RCC 7860 (cell line): ENCODE measurements at places on chromosomes 2 and 18.

- DNase-seq = peak; percentile 85
Observed at GRCh38 chr2:159497256-159497655, 119.1 kb downstream of the BAZ2B start.

- DNase-seq = no peak
Observed at GRCh38 chr18:32355896-32356295, 114.8 kb downstream of the GAREM1 start.

GRCh38 chr2:200377355-200378336 lies 71.2 kb downstream of the SPATS2L start:
- DNase-seq = peak; percentile 47

DNA sequence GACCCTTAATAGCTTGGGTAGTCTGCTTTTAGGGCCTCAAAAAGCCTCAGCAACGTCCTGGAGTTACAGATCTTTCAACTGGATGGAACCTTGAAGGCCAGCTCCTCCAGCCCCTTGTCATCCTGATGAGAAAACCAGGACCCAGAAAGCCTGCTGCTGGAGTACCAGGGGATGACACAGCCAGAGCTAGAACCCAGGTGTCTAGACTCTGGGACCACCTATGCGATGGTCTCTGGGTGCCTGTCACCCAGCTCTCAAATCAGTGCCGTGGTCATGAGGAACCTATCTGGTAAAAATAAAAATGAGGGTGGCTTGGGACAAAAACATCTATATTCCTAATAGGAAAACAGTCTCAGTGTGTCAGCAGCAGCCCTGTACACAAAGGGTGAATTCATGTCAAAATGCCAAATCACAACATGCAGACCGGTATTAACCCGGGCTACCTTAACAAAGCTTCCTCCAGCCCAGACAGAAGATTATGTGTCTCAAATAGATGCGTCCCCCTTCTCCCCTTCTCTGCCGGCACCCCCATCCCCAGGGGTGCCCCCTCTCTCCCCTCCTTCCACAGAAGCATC lies 28.5 kb downstream of the SMAD7 start:
- DNase-seq = no peak

DNA sequence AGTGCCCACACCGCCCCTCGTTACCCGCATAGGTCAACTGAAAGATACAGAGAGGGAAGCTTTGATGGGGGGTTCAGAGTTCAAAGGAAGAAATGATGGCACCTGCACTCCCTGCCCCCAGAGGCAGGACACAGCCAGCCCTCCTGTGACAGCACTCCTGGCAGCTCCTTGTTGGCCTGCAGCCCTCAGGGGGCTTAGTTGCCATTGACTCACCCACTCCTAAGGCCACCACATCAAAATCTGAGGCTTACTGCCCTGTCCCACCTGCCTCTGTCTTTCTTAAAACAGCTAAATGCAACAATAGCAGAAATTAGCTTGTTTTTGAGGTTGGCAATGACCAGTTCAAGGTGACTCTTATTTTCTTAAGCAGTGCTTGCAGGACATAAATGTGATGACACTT lies 31.6 kb upstream of the SLC35F6 start:
- DNase-seq = no peak

- DNase-seq = no peak
Observed at GRCh38 chr18:62715436-62715758, at the start of gene PHLPP1. TSS of gene PHLPP1 (plus strand) at chr18:62715541. CDS start at chr18:62715684, 143 bp downstream.

GRCh38 chr2:184598316-184599053 lies at the start of gene ZNF804A:
TSS of gene ZNF804A (plus strand) at chr2:184598529. CDS start at chr2:184598960, 431 bp downstream.
- peak; percentile 38 for DNase-seq

DNA sequence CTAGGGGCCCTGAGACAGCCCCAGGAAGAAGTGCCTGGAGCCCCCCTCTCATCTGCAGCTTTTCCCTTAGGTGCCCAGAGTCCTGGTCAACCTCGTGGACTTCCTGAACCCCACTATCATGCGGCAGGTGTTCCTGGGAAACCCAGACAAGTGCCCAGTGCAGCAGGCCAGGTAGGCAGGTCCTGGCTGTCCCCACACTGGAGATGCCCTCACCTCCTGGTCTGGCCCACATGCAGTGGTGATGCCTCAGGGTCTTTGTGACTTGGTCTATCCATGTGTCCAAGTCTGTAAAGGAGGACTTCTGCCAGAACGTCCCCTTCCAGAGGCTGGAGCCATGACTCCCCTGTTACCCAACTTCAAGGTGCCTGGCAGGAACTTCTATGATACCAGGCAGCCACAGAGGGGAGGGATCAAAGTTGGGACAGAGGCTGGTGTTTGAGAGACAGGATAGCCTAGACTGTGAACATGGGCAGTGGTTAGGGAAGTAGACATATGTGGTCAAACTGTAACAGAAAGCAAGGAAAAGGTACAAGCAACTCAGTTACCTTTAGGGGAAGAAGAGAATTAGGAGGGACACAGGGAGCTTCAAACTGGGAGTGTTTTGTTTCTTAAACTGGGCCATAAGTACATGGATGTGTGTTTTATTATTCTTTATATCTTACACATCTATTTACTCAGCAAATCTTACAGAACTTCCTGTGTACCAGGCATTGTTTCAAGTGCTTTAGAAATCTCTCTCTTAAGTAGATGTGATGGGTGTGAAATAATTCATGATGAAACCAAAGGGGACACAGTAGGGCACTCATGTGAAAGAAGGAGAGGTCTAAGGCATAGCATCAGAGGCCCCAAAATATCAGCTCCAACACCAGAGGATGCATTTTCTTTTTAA lies 107.1 kb downstream of the PLB1 start:
- DNase-seq = no peak

DNA sequence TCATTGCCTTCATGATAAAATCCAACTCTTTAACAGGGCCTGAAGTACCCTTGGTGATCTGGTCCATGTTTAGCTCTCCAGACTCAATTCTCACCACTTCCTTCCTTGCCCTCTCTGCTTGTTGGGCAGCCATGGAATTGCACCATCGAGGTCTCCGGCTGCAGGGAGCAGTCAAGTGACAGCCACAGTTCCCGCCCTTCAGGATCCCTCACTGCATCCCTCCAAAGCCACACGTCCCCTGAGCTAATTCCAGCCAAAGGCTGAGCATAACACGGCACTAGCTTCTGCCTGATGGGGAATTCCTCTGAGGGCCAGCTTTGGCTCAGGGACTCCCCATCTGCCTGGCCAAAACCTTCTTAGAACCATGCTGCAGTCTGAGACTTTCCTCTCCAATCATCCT lies 47.4 kb upstream of the SLC1A4 start:
- no peak for DNase-seq

GRCh38 chr2:58137221-58137620 lies 90.6 kb downstream of the VRK2 start:
- peak; percentile 36 for DNase-seq

GRCh38 chr2:164430166-164430783 lies 191.0 kb downstream of the GRB14 start:
- peak; percentile 41 for DNase-seq

- DNase-seq = no peak
Observed at GRCh38 chr2:25201794-25202193, 33.4 kb upstream of the POMC start.

DNA sequence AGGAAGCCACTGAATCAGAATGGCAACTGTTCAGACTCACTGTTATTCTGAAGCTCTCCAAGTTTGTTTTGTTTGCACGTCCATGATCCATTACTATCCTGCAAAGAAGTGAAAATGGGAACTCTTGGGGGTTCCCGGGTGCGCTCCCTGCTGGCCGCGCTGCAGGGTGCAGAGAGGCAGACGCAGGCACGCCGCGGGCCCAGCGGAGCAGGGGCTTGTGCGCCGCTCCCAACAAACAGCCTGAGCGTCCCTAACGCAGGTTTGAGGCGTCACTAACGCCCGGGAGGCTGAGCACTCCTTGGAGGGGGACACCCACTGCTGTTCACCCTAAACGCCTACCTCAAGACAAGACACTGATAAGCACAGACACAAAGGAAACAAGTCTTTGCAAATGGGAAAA lies 14.3 kb upstream of the PIEZO2 start:
- no peak for DNase-seq

GRCh38 chr2:39937621-39938020 lies 158.6 kb upstream of the THUMPD2 start:
- no peak for DNase-seq

DNA sequence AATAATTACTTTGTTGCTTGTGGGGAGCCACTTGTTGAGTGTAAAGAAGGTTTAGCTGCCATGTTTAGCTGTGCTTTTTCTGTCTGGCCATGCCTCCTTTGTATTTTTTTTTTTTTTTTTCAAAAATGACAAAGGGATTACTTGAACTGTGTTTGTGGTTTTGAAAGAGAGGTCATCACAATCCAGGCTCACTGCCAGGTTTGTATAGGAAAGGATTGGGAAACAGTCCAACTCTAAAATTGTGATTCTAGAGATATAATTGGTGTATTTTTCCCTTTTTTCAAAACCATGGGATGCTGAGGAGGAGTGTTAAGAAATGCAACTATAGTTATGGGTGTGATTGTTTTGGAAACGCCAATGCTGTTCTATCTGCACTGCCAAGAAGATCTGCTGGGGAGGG lies 4.3 kb downstream of the ITPRIPL1 start:
- DNase-seq = peak; percentile 53

- DNase-seq = no peak
Observed at GRCh38 chr18:57710226-57710625, 88.6 kb upstream of the NARS1 start.

- no peak for DNase-seq
Observed at GRCh38 chr2:43461453-43462073, 134.3 kb downstream of the THADA start.
